ENCODE measurements at places on chromosomes 2 and 18.

- DNase-seq: peak; percentile 96
Measured at GRCh38 chr2:181456660-181457120, 496 bp upstream of the ITGA4 start.

DNA sequence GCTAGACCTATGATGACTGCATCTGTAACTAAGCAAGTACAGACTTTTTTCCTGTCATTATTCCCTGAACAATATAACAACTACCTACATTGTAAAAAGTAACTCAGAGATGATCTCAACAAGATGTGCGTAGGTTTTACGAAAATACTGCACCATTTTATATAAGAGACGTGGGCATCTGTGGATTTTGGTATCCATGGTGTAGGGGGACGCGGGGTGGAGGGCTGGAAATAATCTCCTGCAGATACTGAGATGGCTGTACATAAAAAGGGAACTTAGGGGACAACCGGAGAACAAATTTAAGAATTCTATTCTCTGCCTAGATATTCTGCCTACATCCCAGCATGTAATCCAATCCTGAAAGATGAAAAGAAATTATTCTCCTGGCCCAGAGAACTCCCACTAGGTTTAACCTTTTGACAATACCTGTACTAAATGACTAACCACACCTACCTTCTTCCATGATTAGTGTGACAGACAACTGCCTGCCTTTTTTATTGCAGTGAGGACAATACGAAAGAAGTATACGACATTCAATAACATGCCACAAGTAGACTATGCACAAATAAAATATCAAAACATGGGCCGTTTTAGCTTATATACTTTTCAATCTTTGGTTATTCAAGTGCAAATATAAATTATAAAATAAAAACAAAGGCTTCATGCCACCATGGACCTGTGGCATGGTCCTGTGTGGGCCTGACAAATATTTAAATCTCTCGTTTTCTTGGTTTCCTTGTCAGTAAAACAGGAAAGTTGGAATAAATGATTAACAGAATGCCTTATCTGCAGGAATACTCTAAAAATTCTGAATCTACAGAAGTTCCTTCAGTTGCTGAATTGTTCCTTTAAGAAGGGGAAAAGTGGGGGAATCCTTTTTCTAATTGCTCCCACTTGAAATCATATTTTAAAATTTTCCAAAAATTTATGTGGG, 46.3 kb downstream of the RTN4 start:
- DNase-seq: no peak

DNA sequence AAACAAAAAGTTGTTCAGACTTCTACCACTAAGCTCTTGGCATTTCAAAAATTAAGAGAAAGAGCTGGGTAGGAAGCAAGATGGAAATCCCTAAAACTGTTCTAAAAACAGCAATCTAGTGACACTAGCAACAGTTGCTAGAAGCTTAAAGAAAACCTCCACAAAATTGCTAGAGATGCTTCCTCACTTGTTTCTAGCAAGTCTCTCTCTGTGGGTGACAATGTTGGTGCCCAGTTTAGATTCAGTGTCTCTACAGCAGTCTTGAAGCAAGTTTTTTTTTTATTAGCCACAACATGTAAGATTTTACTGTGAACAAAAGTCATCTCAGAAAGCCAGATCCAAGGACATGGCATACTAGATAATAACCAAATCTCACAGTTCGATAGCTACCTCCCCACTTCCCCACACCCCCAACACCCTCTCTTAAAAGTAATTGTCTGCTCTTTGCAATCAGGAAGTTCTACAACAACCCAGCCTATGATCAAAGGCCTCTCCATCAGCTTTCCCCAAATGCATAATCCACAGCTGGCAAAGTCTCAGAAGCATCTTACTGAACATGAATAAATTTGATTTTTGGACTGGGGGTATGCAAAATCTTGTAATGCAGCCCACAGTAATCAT, 70.0 kb downstream of the ANKRD44 start:
- DNase-seq: peak; percentile 56

GRCh38 chr2:10486601-10487079, 38.5 kb upstream of the ODC1 start:
- no peak for DNase-seq

DNA sequence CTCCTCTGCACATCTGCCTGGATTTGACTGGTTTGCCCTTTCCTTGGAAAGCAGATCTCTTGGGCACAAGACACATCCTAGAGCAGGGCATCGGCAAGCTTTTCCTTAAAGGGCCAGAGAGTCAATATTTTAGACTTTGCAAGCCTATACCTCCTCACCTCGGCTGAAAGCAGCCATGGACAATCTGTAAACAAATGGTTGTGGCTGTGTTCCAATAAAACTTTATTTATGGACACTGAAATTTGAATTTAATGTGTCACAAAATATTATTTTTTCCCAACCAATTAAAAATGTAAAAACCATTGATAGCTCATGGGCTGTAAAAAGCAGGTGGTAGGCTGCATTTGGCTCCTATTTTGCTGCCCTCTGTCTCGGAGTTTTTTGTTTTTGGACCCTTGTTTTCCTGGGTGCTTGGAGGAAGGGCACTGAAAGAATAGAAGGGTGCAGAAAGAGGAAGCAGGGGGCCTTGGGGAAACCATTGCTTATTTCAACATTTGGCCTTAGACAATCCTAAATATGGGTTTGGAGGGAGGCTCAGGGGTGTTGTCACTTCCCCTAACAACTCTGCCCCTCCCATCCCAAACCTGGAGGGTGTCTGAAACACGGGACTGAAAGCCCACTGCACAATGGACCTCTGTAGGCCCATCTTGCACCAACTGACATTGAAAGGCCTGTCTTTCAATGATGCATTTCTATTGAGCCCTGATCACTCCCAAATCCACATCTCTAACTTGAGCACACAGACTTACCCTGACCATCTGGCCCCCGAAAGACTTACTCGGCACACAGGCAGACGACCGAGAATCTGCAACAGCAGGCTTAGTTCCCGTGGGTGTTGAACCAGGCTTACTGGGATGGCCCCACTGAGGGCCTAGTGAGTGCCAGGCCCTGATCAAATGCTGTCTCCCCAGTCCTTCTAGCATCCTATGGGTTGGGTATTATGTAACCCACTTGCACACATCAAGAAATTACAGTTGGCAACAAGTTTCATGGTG, 7.1 kb upstream of the ZFP36L2 start:
- DNase-seq: peak; percentile 66

DNA sequence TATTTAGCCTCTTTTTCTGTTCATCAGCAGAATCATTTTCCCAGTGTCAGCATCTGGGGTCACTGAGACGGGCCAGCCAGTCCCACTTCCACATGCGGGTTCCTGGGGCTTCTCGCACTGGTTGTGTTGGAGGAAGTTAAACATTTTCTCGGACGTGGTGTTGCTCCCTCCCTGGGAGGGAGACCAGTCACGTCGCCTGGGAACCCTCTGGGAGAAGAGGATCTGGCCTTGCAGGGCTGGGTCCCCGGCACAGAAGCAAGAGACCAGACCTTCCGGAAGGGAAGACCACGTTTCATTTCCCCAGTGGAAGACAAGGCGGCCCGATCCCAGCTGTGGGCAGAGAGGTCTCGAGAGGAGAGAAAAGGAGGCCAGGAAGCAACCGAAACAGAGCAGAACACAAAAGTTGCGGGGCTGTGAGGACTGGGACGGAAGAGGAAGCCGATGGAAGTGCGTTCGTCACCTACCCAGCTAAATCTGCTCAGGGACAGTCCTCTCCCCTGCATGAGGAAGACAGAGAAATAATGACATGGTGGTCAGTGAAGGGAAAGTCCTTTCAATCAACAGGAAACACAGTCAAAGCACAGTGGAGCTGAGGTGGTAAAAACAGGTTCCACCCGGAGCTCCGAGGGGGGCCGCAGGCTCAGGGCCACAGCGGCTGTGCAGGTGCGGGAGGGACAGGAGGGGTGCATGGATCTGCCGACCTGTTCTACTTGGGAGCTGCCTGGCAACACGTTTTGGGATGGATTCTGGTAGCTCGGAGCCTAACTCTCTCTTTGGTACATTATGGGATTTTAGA, 144.4 kb downstream of the MBP start:
- no peak for DNase-seq

DNA sequence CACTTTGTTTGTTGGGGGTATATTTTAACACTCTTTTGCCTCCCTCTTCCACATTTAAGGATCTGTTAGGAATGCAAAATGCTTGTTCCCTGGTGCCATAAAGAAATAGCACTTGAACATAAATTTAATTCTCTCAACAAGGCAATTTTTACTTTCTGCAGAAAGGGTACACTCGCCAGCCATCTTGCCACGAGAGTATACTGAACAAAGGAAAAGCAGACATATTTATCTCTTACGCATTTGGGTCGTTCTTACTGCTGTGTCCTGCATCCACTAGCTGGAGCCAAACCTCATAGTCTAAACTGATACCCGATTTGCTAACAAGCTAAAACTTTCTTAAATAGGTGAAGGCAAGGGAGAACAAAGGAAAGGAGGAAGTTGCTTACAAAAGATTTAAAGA, 129.5 kb downstream of the B3GNT2 start:
- no peak for DNase-seq

DNA sequence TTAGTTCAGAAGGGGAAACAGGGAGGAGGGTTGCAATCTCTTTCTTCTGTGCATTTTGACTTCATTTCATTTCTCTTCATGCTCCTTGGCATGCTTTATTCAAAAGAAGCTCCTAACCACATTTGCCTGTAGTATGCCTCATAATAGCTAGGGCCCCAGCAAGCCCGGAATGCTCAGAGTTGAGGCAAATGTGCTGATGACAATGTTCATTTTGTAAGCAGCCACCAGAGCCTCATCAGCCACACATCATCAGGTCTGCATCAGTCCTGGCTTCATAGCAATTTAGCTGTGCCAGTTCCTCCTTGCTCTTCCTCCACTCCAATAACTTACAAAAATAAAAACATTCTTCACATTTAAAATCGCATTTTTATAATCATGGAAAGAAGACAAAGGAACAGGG, 65.4 kb upstream of the MMADHC start:
- no peak for DNase-seq

DNA sequence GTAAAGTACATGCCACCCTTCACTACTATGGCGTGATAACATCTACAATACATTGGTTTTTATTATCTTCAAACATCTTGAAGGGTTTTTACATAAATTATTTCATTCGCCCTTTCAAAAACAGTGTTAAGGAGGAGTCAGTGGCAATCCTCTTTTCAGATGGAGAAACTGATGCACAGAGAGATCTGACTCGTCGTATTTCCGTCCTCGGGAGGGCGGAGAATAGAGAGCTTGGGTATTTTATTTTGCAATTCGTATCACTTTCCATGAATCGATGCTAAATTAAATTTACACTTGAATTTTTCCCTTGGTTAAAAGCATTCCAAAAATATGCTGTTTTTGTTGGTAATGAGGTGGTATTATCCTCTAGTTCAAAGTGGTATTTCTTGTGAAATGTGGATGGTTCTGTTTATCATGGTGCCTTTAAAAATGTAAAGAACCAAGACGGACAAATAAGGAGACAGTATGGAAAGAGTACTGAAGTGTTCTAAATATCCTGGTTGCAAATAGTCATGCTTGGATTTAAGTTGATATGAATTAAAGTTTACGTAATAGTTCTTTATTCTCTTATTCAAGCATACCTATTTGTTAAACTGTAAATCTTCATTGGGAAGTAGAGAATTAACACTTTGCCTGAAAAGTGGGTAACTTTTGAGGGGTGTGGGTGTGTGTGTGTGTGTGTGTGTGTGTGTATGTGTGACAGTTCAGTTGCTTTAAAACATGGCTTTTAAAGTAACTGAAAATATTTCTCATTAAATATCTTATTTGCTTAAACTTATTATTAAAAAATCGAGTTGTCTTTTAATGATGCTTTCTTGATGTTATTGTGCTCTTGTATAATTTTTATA, 5.6 kb downstream of the PHLPP1 start:
- DNase-seq: no peak

DNA sequence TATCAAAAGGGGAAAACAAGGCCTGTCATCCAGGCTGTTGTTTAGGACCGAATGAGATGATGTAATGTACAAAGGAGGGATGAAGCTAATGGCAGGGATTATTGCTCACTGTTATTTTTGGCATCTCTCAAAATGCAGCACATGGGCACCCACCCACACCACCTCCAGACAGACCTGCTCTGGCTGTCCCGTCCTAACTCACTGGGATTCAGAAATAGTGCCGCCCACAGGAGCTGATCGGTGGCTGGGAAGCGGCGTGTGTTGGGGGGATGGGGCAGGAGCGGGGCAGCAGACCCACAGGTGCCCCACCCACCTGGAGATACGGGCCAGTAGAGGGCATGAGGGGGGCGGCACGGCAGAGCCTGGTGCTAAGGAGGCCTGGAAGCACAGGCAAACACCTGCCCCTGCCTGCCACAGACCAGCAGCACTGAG, 52.2 kb downstream of the CRACDL start:
- no peak for DNase-seq

DNA sequence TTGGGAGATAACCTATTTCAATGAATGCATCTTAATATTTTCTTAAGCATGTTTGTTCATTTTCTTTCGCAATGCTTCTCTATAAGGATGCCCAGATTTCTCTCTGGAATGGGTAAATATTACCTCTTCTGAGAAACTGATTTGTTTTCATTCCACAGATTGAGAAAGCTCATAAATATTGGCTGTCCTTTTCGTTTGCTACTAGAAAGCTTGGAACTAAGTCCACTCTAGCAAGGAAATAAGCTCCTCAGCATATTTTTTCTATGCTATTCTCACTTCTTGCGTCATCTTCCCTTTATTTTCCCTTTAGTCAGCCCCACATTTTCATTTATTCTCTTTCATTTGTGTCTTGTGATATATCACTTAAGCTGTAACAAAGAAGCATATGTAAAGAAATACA, 76.3 kb downstream of the ANTXR1 start:
- no peak for DNase-seq

Data from hematopoietic multipotent progenitor cell treated with erythropoietin and hydrocortisone succinate and interleukin-3 and kit ligand, for 4 days (in vitro differentiated cells).